ENCODE measurements at places on chromosomes 3 and 15. TPM values are rescaled to one million over a fixed set of nuclear protein-coding genes. Genes with fewer than 3 reads are reported as not detected.

Gene TLR9
- not detected for total RNA-seq

Gene ZNF860
- total RNA-seq = 1.7 TPM

Gene SOX14
- total RNA-seq = not detected

Gene ACKR2
- 1.1 TPM for total RNA-seq

Gene ANKRD63
- total RNA-seq = not detected

Gene KCNMB2
- total RNA-seq = not detected

Gene LIPH
- total RNA-seq = 47.9 TPM

Gene WWTR1
- total RNA-seq = 88.6 TPM

Gene TMEM108
- total RNA-seq = 13.0 TPM

Gene PLSCR2
- not detected for total RNA-seq

Gene LYZL4
- not detected for total RNA-seq

Gene A4GNT
- not detected for total RNA-seq

Gene SCG5
- 0.97 TPM for total RNA-seq

Gene DUSP7
- total RNA-seq = 33.7 TPM

Gene CILP
- total RNA-seq = 2.9 TPM

Gene TRPM1
- not detected for total RNA-seq

Gene HRH1
- total RNA-seq = 13.4 TPM

Gene ATP10A
- 24.1 TPM for total RNA-seq

Gene NR2E3
- 0.61 TPM for total RNA-seq

Gene C15orf39
- 42.1 TPM for total RNA-seq

Gene IMPDH2
- 88.8 TPM for total RNA-seq

Gene FBXW12
- not detected for total RNA-seq

Gene GNAT1
- 0.10 TPM for total RNA-seq

Gene C3orf20
- total RNA-seq = not detected

Gene CPLX3
- not detected for total RNA-seq

Gene OIP5
- total RNA-seq = 1.1 TPM

Gene RASGRF1
- total RNA-seq = 27.2 TPM

Gene RASSF1
- total RNA-seq = 47.4 TPM

Gene GTF2A2
- total RNA-seq = 80.1 TPM

Gene PLA2G4E
- total RNA-seq = 0.13 TPM

Gene PPP1R14D
- not detected for total RNA-seq

Gene ATP2B2
- total RNA-seq = 0.30 TPM

Gene ITIH1
- total RNA-seq = not detected

Gene KLHL40
- not detected for total RNA-seq

Gene GOLGB1
- 55.9 TPM for total RNA-seq

Gene PROK2
- 2.7 TPM for total RNA-seq

Gene ITGA11
- total RNA-seq = 1.7 TPM

Gene EIF5A2
- total RNA-seq = not detected

Gene FGF12
- total RNA-seq = 3.7 TPM

Gene CISH
- total RNA-seq = 56.1 TPM

Gene GOLGA6L7
- not detected for total RNA-seq

Gene B3GALNT1
- total RNA-seq = 31.2 TPM

Gene UACA
- 40.5 TPM for total RNA-seq

Gene MUSTN1
- total RNA-seq = 1.2 TPM

Gene KY
- total RNA-seq = not detected

Gene C3orf70
- 1.0 TPM for total RNA-seq

Gene CCR8
- not detected for total RNA-seq
